CD4-positive, alpha-beta T cell treated with Interleukin-15 for 1 hour (primary cell): ENCODE measurements at places on chromosomes 13 and 19.

- no peak for DNase-seq
Measured at GRCh38 chr13:44365008-44365407, 8.6 kb upstream of the SERP2 start.

GRCh38 chr19:1698636-1699035 lies 46.2 kb upstream of the TCF3 start:
- DNase-seq, result no peak

GRCh38 chr13:28583651-28584091 lies 75.3 kb upstream of the POMP start:
- no peak for DNase-seq

DNA sequence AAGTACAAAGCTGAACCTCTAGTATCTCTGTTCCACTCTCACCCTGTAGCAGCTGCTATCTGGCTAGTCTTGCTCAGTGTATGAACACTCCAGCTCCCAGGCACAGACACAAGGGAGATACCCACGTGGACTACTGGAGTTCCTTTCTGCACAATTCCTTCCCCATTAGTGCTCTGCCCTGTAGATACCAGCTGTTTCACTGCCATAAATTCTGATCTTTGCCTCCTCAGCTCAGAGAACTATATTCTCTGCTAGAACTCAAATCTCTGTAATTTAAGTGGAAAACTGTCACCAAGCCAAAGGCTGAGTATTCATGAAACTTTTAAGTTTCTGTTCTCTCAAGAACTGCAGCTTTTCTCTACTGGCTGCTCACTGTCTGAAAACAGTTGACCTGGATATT lies 273.7 kb downstream of the DIAPH3 start:
- DNase-seq, result no peak

DNA sequence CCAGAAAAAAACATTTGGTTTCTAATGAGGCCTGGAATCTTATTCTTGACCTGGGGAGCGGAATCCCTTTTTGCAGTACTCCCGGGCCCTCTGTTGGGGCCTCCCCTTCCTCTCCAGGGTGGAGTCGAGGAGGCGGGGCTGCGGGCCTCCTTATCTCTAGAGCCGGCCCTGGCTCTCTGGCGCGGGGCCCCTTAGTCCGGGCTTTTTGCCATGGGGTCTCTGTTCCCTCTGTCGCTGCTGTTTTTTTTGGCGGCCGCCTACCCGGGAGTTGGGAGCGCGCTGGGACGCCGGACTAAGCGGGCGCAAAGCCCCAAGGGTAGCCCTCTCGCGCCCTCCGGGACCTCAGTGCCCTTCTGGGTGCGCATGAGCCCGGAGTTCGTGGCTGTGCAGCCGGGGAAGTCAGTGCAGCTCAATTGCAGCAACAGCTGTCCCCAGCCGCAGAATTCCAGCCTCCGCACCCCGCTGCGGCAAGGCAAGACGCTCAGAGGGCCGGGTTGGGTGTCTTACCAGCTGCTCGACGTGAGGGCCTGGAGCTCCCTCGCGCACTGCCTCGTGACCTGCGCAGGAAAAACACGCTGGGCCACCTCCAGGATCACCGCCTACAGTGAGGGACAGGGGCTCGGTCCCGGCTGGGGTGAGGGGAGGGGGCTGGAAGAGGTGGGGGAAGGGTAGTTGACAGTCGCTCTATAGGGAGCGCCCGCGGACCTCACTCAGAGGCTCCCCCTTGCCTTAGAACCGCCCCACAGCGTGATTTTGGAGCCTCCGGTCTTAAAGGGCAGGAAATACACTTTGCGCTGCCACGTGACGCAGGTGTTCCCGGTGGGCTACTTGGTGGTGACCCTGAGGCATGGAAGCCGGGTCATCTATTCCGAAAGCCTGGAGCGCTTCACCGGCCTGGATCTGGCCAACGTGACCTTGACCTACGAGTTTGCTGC lies at the start of gene ICAM4:
Gene ICAM4 (plus strand): TSS at position 153 of the 935 bp plus-strand sequence. CDS start 58 bp downstream, at position 211.
- peak; percentile 41 for DNase-seq

GRCh38 chr13:106302011-106302410 lies 233.5 kb downstream of the EFNB2 start:
- no peak for DNase-seq

GRCh38 chr13:62432906-62433305 lies 1017.3 kb upstream of the PCDH20 start:
- DNase-seq, result no peak

DNA sequence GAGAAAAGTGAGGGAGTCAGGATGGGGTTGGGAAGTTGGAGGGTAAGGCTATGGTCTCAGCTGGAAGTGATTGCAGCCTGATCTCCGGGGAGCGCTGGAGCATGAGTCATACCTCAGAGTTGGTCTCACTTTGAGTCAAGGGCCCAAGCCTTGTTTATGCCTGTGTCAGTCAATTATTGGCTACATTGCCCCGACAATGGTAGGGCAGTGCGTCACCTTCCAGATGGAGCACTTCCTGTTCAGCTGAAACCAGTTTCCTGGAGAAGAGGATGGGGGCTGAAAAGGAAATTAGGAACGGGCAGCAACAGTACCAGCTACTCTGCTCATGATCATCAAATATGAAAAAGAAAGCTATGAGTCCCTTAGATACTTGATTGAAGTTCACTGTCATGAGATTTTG lies 60.4 kb downstream of the ADGRE1 start:
- peak; percentile 36 for DNase-seq

- no peak for DNase-seq
Measured at GRCh38 chr19:4773047-4773640, 18.4 kb upstream of the FEM1A start.

- DNase-seq, result no peak
Measured at GRCh38 chr19:41903193-41903953, 20.4 kb downstream of the ARHGEF1 start.

- no peak for DNase-seq
Measured at GRCh38 chr13:76213423-76213904, 577.3 kb downstream of the LMO7 start.

DNA sequence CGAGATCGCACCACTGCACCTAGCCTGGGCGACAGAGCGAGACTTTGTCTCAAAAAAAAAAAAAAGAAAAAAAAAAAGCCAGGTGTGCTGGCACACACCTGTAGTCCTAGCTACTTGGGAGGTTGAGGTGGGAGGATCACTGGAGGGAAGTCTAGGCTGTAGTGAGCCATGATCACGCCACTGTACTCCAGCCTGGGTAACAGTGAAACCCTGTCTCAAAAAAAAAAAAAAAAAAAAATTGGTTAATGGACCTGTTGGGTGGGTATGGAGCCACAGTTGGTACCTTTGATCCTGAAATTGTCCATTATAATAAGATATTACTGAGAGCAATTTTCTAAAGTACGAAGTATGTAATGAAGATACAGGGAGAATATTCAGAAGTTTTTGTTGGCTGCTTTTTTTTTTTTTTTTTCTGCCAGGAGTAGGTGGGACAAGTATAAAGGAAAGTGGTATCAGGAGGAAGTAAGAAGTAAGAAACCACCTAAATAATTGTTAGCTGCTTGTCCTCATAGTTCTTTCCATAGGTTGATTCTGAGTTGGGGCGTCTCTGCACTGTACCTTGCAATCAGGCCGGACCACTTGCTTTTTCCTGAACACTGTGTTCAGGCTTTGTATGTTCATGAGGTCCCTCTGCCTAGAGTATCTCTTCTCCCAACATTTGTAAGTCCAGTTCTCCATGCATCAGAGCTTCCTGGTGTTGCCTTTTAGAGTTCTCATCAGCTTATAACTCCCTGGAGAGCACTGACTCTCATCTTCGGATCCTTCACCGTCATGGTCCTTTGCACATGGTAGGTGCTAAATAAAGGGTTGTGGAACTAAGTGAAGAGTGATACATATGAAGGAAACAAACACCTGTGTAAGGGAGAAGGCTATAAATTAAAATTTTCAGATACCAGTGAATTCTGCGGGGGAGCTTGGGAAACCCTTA lies 31.7 kb downstream of the ARHGAP35 start:
- no peak for DNase-seq

DNA sequence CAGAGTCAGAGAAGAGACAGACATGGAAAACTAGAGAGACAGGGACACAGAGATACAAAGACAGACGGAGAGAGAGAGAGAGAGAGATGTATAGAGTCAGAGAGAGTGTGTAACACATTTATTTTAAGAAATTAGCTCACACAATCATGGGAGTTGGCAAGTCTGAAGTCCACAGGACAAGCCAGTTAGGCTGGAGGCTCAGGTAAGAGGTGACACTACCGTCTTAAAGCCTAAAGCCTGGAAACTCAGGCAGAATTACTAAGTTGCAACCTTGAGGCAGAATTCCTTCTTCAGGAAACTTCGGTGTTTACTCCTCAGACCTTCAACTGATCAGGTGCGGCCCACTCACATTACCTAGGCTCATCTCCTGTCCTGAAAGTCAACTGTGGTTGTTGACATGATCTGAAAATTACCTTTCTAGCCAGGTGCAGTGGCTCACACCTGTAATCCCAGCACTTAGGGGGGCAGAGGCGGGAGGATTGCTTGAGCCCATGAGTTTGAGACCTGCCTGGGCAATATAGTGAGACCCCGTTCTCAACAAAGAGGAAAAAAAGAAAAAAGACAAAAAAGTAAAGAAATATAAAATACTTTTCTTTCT lies 2.8 kb upstream of the TNFSF14 start:
- no peak for DNase-seq

DNA sequence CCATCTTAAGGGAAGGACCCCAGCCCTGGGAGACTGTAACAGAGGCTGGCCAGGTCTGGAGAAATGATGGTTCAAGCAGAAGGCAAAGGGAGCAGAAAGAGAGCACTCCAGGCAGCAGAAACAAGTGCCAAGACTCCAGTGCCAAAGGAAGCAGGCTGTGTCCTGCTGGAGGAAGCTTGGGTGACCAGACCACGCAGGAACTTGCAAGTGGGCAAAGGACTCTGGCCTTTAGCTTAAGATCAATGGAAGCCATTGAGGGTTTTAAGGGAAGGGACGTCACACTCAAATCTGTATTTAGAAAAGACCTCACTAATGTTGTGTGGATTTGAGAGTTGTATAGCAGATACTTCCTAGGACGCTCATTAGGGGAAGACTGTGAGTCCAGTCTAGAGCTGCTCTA lies 95.5 kb downstream of the MIPEP start:
- no peak for DNase-seq

GRCh38 chr19:13718733-13719132 lies 45.6 kb upstream of the MRI1 start:
- DNase-seq, result no peak

DNA sequence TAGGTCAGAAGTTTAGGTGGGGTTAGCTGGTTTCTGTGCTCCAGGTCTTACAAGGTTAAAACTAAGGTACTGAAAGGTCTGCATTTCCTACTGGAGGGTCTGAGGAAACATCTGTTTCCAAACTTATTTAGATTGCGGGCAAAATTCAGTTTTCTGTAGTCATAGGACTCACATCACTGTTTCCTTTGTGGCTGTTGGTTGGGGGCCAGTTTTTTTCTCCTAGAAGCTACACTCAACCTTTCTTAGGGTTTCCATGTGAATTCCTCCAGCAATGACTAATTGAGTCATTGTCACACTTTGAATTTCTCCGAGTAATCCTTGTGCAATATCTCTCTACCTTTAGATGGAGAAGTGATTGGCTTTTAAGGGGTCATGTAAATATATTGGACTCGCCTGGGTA lies 773.4 kb upstream of the SLITRK1 start:
- no peak for DNase-seq

DNA sequence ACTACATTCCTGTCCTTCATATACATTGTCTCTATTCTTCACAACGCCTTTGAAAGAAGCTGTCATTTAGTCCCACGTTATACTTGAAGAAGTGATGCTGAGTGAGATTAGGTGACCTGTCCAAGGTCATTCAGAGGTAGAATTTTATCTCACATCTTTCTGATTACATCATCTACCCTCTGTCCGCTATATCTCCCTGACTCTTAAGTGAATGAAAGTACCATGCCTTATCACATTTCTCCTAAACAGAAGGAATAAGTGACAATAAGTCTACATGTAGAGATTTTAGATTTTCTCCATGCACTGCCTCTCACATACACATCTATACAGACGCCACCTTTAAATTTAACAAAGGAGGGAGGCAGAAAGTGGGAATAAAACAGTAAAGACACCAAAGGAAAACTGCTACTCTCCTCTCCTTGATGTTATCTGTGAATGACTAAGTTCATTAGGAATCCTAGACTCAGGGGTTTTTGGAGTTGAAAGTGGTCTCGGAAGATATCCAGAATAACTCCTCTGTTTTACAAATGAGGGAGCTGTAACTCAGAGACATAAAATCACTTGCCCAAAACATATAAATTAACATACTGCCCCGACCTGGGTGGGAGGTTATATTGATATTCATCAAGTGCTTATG lies 4.9 kb upstream of the CLDN10 start:
- no peak for DNase-seq

DNA sequence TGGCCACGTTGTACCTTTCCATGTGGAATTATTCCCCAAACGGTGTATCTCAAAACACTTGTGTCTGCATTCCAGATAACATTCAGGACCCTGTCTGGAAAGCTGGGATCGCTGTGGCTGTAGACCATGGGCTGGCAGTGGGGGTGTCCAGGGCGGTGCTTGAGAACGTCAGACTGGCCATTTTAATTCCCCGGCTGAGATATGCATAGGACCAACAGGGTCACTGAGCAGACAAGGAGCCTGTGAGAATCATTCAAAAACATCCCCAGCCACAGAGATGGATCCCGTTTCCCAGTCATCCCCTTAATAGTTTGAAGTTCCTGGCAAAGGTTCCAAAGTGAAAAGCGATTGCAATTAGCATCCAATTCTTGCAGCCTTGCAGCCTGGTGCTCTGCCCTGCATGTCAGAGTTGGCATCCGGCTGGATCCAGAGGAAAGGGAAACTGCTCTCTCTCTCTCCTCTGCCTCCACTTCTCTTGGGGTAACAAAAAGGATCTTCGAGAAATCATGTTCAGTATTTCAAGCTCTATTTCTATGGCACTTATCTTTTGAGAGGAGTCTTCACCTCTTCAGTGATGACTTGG lies 41.6 kb downstream of the IFT88 start:
- no peak for DNase-seq

GRCh38 chr13:84460989-84461388 lies 578.7 kb upstream of the SLITRK1 start:
- no peak for DNase-seq

DNA sequence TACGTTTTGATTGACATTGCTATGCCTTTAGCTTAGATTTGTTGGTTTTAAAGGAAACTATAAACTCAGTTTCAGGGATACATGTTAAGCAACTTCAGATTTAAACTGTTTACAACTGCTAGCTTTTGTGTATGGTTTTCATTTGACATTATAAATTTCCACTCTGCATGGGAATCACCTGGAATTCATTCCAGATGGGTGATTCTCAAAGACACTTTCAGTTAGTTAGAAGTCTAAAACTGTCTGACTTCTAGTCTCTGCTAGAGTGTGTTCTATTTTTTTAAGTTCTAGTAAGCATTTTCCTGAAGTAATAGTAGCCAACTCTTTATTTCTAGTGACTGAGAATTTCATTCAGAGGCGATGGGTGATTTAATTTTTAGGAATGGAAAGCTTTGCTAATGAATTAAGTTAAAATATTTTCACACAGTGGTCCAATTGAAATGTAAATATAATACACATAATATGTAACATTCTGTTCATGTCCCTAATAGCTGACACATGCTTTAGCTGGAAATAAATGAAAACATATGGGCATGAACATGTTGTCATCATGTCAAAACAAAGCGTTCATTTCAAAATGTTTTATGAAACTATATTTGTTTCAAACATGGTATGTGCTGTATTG lies 58.3 kb upstream of the CSNK1A1L start:
- no peak for DNase-seq

- DNase-seq, result no peak
Measured at GRCh38 chr13:28843639-28844038, 23.5 kb downstream of the MTUS2 start.

GRCh38 chr13:79228972-79229371 lies 177.1 kb downstream of the RBM26 start:
- DNase-seq, result no peak
